DND-41 (cell line): ENCODE measurements at places on chromosomes 13 and 19.

DNA sequence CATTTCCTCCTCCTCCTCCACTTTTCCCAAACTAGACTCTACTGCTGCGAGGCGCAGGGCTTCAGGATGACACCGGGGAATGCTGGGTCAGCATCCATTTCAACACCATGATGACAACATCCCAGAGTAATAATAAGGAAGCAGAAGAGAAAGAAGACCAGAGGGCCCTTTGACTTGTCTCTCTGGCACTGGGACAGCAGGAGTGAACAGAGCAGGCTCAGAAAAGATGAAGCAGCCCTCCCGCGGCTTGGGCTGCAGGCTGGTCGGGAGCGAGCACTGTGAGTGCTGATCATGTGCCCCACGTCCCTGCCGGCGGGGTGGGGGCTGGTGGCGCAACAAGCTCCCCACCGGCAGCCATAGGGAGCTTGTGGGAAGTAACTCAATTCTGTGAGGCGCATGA, 30.5 kb downstream of the RANBP3 start:
- no peak for DNase-seq

DNA sequence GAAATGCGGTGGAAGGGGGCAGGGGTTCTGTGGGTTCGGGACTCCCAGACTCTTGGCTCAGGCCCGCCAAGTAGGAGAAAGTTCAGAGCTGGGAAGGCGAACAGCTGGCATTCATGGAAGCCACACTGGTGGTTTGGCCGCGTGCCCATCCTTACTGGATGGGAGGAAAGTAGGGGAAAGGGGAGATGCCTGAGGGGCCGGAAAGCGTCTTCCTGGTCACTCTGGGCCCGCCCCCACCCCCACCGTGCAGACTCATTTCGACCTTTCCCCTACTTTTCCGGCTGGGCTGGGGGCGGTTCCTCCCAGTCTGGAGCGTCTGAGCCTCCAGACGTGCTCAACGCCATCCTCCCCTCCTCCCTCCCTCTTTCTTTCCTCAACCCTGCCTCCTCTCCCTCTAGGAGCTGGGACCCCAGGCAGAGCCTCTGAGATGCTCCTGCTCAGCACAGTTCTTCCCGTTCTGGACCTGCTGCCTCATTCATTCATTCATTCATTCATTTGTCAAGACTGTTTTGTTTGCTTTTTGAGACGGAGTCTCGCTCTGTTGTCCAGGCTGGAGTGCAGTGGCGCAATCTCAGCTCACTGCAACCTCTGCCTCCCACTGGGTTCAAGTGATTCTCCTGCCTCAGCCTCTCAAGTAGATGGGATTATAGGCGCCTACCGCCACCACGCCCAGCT, 3.5 kb downstream of the ANGPTL4 start:
- no peak for DNase-seq

DNA sequence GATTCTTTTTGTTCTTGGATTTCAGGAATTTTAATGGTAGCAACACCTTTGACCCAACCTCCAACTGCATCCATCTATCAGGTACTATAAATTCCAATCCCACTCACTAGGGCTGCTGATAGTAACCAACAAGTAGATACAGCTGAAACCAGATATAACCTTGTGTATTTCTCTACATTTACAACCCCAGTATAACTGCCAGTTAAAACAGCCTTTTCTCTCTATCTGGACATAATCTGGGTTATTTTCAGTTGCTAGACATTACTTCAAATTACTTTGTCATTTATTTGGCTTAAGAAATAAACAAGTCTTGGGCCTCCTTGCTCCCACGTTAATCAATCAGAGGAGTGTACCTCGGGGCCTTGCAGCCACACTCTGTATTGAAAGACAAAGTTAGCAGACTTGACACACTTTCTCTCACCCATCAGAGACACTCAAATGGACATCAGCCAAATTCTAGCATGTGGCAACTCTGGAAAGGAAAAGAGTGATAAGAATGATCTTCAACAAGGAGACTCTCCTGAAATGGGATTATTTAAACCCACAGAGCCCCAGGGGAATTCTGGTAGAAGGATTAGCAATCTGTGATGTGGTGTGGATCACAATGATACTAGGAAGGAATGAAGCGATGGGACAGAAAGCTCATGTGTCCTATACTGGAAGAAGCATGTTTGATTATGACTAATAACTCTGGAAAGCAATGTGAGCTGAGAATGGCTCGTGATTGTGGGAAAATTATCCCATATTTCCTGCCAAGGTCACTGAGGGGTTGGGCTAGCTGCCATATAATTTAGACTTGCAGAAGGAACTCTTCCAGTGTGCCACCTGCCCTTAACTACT, 157.5 kb downstream of the FLT1 start:
- no peak for DNase-seq

GRCh38 chr19:14977128-14977527, 2.5 kb downstream of the SLC1A6 start:
- no peak for DNase-seq

GRCh38 chr13:49020328-49020727, 44.6 kb downstream of the FNDC3A start:
- no peak for DNase-seq
